ENCODE measurements at places on chromosomes 6 and 20.

- no peak for DNase-seq
Observed at GRCh38 chr6:41728073-41728936, 7.1 kb downstream of the TFEB start.

- no peak for DNase-seq
Observed at GRCh38 chr20:56762829-56763228, 133.7 kb downstream of the TFAP2C start.

- no peak for DNase-seq
Observed at GRCh38 chr6:108675226-108676200, 114.8 kb downstream of the FOXO3 start.

DNA sequence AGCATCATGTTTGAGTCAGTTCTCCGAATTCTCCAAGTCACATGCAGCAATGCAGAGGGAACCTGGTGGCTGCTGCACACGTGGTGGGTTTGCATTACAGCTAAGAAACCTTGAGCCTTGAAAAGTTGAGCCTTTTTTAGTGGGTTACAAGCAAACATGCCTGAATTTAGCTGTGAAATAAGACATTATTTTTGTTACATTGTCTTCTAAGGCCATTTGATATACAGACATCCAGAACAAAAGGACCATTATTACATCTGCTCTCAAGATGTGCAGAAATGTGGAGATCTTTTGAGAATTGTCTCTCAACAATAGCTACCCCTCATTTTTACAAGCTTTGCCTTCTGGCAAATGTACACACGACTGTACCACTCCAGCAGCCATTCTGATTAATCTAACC is 720.5 kb upstream of the SLC35B3 start:
- DNase-seq = no peak

DNA sequence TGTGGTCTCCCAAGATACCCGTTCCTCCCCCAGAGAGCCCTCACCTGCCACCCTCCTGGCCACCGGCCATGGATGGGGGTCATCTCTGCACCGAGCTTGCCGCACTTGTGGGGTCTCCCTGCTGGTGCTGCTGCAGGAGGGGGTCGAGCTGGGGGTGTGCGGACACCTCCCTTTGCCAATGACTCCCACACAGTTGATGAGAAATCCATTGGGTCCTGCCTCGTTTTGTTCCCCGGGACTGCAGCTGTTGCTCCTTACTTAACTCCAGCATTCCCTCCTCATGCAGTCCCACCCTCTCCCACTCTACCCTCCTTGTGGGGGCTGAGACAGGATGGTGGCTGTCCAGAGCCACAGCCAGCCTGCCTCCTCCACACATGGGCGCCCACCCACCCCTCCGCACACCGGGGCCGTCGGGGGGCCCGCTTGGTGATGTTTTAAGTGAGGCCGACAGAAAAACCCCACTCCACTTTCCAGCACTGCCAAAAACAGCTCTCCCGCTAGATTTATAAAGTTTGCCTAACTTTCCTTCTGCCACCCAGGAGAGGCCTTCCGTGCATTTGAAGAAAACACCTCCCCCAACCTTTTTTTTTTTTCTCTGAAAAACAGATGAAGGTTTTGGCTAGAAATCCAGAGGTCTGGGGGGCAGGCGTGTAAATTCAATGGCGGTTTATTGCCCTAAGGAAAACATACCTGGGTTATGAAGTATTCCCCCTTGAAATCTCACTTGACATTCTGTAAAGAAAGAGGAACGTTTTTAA is 53.5 kb upstream of the APCDD1L start:
- no peak for DNase-seq

DNA sequence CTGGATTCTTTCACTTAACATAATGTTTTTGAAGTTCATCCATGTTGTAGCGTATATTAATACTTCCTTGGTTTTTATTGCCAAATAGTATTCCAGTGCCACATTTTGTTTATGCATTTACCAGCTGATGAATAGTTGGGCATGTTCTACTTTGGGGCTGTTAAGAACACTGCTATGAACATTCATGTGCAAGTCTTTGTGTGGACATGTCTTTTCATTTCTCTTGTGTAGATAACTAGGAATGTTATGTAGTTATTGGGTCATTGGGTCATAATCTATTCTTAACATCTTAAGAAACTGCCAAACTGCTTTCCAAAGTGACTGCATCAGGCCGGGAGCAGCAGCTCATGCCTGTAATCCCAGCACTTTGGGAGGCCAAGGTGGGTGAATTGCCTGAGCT is 43.8 kb upstream of the GLP1R start:
- DNase-seq = no peak

DNA sequence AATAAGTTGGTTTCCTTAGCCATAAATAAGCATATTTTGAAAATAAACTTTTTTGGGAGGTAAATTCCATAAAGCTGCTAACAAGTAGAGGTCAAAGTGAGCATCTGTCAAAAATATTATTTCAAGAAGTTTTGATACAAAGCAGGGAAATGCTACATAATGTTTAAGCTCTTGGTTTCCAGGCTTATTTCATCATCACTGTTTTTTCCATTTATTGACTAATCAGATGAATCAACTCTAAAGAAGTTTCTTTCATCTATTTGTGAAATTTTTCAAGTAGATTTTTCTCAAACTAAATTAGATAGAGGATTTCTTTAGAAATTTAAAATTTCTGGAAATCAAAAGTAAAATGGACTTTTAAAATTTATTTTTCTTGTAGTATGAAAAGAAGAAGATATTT is 89.5 kb upstream of the TBX18 start:
- DNase-seq = no peak

GRCh38 chr6:111673532-111673931 is 67.9 kb upstream of the TRAF3IP2 start:
- no peak for DNase-seq

- peak; percentile 59 for DNase-seq
Observed at GRCh38 chr6:6546318-6547109, 42.0 kb upstream of the LY86 start.

- no peak for DNase-seq
Observed at GRCh38 chr6:36636687-36637418, 41.7 kb upstream of the CDKN1A start.

- DNase-seq = no peak
Observed at GRCh38 chr20:57317789-57318371, 11.7 kb upstream of the SPO11 start.
